Calu3 (cell line): ENCODE measurements at places on chromosomes 7 and 10. TPM values are rescaled to one million over a fixed set of nuclear protein-coding genes. Genes with fewer than 3 reads are reported as not detected.

- peaks cover 23% of the 10 kb centered on the region for H3K4me1 ChIP-seq
- H3K36me3 ChIP-seq: peaks cover 12% of the 10 kb centered on the region
- H3K27me3 ChIP-seq: peaks cover 90% of the 10 kb centered on the region
- no peak for DNase-seq
These were observed 2.1 kb upstream of the PALD1 start for GRCh38 chr10:70476249-70477035.

- H3K27ac ChIP-seq: no peak overlapping the region
- H3K27me3 ChIP-seq: no peaks in the 10 kb centered on the region
- no peak for DNase-seq
- peaks cover 11% of the 10 kb centered on the region for H3K4me1 ChIP-seq
- H3K36me3 ChIP-seq: peaks cover 22% of the 10 kb centered on the region
These were observed 34.0 kb downstream of the GOT1 start for GRCh38 chr10:99396471-99396870.

DNA sequence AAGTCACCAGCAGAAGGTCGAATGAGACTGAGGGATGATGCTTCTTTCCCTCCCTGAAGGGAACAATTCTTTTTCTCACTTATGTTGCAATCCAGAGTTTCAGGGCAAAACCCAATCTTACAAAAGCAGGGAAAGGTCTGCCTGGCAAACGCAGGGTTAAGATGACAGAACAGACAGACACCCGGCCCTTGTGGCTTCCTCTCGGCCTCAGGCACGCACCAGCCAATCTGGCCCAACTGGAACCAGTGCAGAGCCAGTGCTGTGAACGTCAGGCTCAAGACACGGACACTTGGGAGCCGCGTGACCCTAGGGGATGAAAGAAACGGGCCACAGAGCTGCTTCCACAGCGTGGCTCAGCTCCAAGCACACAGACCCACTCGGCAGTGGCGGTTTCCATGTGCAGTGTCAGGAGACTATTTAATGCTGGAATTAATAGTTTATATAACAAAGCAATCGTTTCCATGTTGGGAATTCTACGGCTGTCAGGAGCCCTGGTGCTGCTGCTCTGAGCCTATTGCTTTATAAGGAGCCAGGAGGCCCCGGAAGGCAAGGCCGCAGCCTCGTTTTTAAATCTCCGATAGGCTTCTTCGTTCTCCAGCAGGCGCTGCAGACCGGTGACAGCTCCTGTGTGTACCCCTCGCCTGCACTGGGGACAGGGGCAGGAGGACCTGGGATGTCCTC is 198.4 kb downstream of the DIP2C start:
- no peak for DNase-seq
- H3K4me3 ChIP-seq: no peak overlapping the region
- no peaks in the 10 kb centered on the region for H3K36me3 ChIP-seq
- H3K27me3 ChIP-seq: no peaks in the 10 kb centered on the region
- H3K27ac ChIP-seq: no peak overlapping the region

DNA sequence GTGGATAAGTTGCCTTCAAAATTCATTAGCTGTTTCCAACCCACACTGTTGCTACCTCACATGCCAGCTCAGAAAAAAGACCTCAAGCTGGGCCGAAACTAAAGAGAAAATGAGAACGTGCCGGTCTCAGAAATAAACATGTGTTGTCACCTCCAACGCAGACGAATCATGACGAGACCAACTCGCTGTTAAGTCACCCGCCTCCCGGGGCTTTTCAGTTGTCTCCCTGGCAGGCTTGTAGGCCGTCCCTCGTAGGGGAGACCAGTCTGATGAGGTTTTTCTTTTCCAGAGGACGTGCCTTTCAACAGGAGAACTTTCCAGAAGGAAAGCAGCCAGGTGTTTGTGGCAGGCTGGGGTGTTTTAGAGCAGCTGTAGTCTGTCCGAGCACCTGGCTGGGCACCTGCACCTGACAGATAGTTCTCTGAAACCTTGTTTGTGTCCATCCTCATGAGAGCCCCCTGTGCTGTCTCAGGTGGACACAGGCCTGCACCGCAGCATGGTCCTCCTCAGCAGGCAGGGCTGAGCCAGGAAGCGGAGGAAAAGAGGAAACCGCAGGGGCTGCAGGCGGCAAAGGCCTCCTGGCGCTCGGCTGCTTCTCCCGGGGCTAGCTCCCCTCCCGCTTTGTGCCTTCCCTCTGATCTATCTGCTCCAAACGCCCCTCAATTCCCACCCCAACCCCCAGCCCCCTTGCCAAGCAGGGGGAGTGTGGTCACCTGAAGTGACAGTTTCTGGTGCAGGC is 78.8 kb downstream of the CHST15 start:
- DNase-seq: no peak
- H3K27ac ChIP-seq: no peak overlapping the region

The CAV2 gene
- 74.7 and 76.4 TPM in 2 replicates for total RNA-seq

The CYP2C19 gene
- total RNA-seq: 3.6 and 4.5 TPM in 2 replicates

The NPTX2 gene
- not detected in 2 replicates for total RNA-seq

The CUBN gene
- 0.27 and 0.92 TPM in 2 replicates for total RNA-seq
